Uterus (tissue), 4 donors: ENCODE measurements at places on chromosomes 12 and 14. TPM values are rescaled to one million over a fixed set of nuclear protein-coding genes. Genes with fewer than 3 reads are reported as not detected.

- no peaks in the 10 kb centered on the region for H3K36me3 ChIP-seq
- no peaks in the 10 kb centered on the region for H3K27me3 ChIP-seq
- no peak for DNase-seq
Measured at GRCh38 chr14:43792980-43793379, 714.1 kb downstream of the FSCB start.

GRCh38 chr12:30840715-30841114 lies 85.8 kb upstream of the TSPAN11 start:
- H3K4me3 ChIP-seq = no peak overlapping the region
- H3K27me3 ChIP-seq = no peaks in the 10 kb centered on the region
- H3K36me3 ChIP-seq = no peaks in the 10 kb centered on the region
- H3K4me1 ChIP-seq = no peaks in the 10 kb centered on the region

DNA sequence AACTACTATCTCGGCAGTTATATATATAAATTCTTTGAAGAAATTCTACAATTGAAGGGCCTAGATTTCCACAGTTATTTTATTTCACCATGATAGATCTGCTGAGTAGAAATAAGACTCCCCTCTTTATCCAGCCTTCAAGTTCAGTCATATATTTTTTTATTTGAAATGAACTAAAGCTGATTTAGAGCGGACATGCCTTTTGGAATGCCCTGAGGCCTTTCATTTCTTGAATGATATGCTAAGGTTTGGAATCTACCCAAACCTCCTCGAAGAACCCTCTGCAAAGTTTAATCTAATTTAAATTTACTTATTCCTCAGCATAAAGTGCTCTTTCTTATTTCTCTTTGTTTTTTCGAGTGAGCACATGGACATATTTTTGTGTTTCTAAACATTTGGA lies 15.1 kb downstream of the SIX1 start:
- no peak for DNase-seq
- no peak overlapping the region for H3K27ac ChIP-seq
- no peak overlapping the region for H3K4me3 ChIP-seq
- H3K36me3 ChIP-seq = no peaks in the 10 kb centered on the region
- H3K27me3 ChIP-seq = peaks cover 5% of the 10 kb centered on the region

- H3K4me3 ChIP-seq = no peak overlapping the region
- DNase-seq = no peak
- no peak overlapping the region for H3K27ac ChIP-seq
- no peaks in the 10 kb centered on the region for H3K4me1 ChIP-seq
- no peaks in the 10 kb centered on the region for H3K36me3 ChIP-seq
Measured at GRCh38 chr12:91786499-91787272, 359.0 kb downstream of the BTG1 start.

GRCh38 chr14:100776681-100777365 lies 49.1 kb upstream of the MEG3 start:
- H3K36me3 ChIP-seq = no peaks in the 10 kb centered on the region
- H3K4me1 ChIP-seq = no peaks in the 10 kb centered on the region
- DNase-seq = no peak
- H3K27ac ChIP-seq = no peak overlapping the region

DNA sequence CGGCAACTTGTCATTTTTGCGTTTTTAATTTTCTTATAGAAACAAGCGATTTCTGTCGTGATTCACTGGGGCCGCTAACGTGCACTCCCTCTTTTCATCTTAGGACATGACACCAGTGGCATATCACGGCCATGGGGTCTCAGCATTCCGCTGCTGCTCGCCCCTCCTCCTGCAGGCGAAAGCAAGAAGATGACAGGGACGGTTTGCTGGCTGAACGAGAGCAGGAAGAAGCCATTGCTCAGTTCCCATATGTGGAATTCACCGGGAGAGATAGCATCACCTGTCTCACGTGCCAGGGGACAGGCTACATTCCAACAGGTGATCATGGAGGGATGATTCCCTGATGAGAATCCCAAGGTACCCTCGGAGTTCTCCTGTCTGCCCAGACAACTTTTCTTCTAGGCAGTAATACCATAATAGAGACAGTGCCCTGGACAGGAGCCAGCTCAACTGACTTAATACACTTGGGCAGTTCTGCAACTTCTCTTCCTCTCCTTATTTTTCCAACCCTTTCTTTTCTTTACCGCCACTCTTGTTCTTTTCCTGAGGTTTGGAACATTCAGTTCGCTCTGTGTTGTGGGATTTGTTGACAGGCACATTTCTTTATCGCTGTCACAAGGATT lies 821 bp downstream of the TMEM106C start:
- DNase-seq = peak; percentile 44
- no peaks in the 10 kb centered on the region for H3K36me3 ChIP-seq
- H3K4me1 ChIP-seq = no peaks in the 10 kb centered on the region
- peak overlapping the region; percentile 83 for H3K4me3 ChIP-seq
- no peaks in the 10 kb centered on the region for H3K27me3 ChIP-seq

- H3K27me3 ChIP-seq = no peaks in the 10 kb centered on the region
- no peak overlapping the region for H3K27ac ChIP-seq
- no peaks in the 10 kb centered on the region for H3K4me1 ChIP-seq
- H3K36me3 ChIP-seq = no peaks in the 10 kb centered on the region
- DNase-seq = no peak
- no peak overlapping the region for H3K4me3 ChIP-seq
Measured at GRCh38 chr12:82963956-82964355, 277.2 kb downstream of the TMTC2 start.

- H3K4me3 ChIP-seq = no peak overlapping the region
- no peaks in the 10 kb centered on the region for H3K27me3 ChIP-seq
- H3K27ac ChIP-seq = no peak overlapping the region
- DNase-seq = no peak
- H3K36me3 ChIP-seq = no peaks in the 10 kb centered on the region
- no peaks in the 10 kb centered on the region for H3K4me1 ChIP-seq
Measured at GRCh38 chr12:116662612-116663144, 75.2 kb downstream of the SPRING1 start.

DNA sequence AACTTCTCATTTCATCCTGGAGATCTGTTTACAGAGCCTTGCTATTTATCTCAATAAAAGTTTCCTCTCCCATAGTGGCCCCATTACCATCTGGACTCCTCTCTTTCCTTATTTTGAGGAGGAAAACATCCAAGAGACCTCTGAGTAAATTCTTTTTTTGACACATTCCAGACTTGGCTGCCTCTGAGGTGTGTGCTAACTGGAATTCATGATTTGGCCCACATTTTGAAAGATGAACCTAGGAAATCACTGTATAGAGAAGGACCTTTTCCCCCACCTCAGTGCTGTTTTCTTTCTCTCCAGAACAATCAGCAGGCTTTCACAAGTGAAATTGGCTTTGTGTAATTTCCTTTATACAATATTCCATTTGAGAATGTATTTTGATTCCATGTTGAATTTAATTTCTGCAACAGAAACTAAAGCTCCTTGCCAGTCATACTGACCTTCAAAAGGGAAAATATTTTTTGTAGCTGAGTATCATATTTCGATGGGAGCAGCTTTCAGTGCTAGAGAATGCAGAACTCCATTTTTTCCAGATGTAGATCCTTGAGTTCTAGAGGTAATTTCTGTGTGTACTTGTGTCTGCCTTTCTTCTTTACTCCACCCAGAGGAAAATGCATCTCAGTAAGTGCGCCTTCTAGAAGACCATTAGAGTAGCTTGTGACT lies 244.9 kb upstream of the RGS6 start:
- H3K4me1 ChIP-seq = peaks cover 7% of the 10 kb centered on the region
- no peaks in the 10 kb centered on the region for H3K36me3 ChIP-seq
- H3K27me3 ChIP-seq = no peaks in the 10 kb centered on the region
- peak overlapping the region; percentile 66 for H3K27ac ChIP-seq
- H3K4me3 ChIP-seq = no peak overlapping the region

- H3K27me3 ChIP-seq = peaks cover 5% of the 10 kb centered on the region
- H3K36me3 ChIP-seq = no peaks in the 10 kb centered on the region
- peak overlapping the region; percentile 41 for H3K4me3 ChIP-seq
- no peak for DNase-seq
Measured at GRCh38 chr14:69261761-69262331, 1.9 kb downstream of the GALNT16 start.

DNA sequence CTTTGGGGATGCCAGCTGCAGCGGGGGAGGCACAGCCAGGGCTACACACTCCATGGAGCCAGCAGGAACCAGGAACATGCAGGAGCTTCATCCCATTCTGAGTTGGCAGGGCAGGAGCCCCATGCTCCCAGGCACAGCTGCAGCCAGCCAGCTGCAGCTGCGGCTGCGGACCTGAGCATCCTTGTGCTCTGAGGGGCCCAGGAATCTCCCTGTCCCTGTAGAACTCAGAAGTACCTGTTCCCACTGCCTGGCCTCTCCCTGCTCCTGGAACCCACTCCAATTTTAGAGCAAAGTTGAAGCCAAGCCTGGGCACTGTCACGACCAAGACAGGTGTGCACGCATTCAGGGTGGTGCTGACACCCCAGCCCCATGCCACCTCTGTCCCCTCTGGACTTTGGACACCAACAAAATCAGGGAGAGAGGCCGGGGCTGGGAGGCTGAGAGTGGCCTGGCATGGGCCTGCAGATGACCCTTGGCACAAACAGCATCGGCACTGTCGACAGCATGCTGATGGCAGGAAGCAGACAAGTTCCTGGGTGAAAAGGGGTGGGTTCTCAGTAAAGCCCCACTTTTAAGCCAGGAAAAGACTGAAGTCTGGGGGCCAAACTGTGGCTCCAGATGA lies 257.3 kb upstream of the LRFN5 start:
- no peak for DNase-seq
- H3K36me3 ChIP-seq = no peaks in the 10 kb centered on the region
- no peak overlapping the region for H3K4me3 ChIP-seq
- H3K27me3 ChIP-seq = no peaks in the 10 kb centered on the region

DNA sequence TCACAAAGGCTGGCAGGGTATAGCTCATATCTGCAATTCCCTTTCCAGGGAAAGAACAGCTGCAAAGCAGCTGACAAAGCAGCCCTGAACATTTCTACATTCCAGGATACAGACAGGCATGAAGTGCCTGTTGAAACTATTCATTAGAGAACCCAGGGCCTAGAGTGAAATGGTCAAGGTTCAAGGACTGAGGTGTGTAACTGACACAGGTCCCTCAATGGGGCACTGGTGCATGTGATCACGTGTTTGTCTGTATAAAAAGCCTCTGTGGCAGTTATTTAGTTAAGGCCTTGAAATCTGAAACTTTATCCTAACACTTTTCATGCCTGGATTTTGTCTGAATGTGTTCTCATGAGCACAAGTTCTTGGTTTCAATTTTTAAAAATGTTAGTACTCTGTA lies 47.1 kb downstream of the GIT2 start:
- no peak for DNase-seq
- no peak overlapping the region for H3K4me3 ChIP-seq
- peak overlapping the region; percentile 69 for H3K27ac ChIP-seq
- no peaks in the 10 kb centered on the region for H3K27me3 ChIP-seq
- H3K4me1 ChIP-seq = no peaks in the 10 kb centered on the region

GRCh38 chr14:22464422-22465142 lies 124.4 kb downstream of the DAD1 start:
- no peaks in the 10 kb centered on the region for H3K27me3 ChIP-seq
- H3K27ac ChIP-seq = no peak overlapping the region

GRCh38 chr12:130158754-130159059 lies 3.6 kb upstream of the FZD10 start:
- H3K4me3 ChIP-seq = no peak overlapping the region
- H3K27me3 ChIP-seq = no peaks in the 10 kb centered on the region
- H3K4me1 ChIP-seq = peaks cover 16% of the 10 kb centered on the region
- H3K36me3 ChIP-seq = no peaks in the 10 kb centered on the region
- H3K27ac ChIP-seq = no peak overlapping the region

DNA sequence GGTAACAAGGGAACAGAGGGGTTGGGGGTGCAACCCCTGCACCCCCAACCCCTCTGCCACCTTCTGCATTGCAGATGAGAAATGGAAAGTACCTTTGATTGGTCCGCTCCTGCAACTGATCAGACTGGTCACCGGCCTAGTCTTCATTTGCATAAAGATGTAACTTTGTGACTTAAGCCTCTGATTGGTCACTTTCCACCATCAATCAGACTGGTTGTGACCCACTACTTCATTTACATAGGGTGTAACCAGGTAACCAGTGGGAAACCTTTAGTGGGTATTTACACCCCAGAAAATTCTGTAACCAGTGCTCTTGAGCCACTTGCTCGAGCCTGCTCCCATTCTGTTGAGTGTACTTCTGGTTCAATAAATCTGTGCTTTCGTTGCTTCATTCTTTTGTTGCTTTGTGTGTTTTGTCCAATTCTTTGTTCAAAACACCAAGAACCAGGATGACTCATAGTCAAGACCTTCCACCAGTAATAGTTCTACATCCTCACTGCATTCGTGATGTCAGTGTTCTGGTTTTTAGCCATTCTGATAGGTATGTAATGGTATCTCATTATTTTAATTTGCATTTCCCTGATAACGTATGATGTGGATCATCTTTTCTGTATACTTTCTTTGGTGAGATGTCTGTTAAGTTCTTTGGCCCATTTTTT lies 30.8 kb downstream of the LEMD3 start:
- peaks cover 7% of the 10 kb centered on the region for H3K4me1 ChIP-seq
- H3K36me3 ChIP-seq = no peaks in the 10 kb centered on the region
- no peaks in the 10 kb centered on the region for H3K27me3 ChIP-seq
- no peak overlapping the region for H3K27ac ChIP-seq
- no peak for DNase-seq

- no peaks in the 10 kb centered on the region for H3K36me3 ChIP-seq
- no peak for DNase-seq
- H3K4me3 ChIP-seq = no peak overlapping the region
Measured at GRCh38 chr14:99357916-99358390, 86.0 kb upstream of the BCL11B start.

DNA sequence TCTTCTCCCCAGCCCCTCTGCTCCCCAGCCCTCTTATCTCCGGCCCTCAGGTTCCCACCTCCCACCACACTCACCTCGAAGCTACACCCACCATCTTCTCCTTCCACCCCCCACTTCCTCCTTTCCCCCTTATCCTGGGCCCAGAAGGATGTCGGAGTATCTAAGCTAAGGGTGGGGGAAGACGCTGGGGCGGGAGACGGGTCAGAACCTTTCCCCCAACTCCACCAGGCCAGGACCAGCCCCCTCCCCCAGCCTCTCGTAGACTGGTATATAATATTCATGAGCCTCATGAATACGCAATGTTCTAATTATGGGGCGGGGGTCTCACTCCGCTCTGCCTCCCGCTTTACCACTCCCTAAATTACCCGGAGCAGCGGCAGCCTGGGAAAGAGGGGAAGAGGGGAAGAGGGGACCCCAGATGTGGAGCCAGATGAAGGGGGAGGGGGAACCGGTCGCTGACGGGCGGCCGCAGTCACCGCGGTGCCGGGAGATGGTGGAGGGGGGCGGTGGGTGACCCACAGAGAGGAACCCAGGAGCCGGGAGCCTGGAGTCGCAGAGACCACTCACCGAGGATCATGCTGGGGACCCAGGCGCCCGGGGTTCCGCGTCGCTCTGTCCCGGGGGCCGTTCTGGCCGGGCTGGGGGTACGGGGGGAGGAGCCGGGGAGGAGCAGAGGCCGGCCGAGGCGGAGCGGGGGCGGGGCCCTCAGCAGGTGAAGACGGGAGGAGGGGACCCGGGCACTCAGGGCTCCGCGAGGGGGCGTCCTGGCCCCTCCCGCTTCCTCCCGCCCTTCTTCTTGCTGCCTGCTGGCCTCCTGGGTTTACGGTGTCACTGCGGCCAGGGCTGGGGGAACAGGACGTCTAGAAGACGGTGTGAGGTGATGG lies 6.4 kb upstream of the ZNF385A start:
- H3K36me3 ChIP-seq = no peaks in the 10 kb centered on the region
- peak overlapping the region; percentile 23 for H3K27ac ChIP-seq
- DNase-seq = no peak

Gene EML5
- total RNA-seq = 3.4 TPM

Gene SLC2A13
- 12.8 TPM for total RNA-seq

Gene MGAT2
- 26.0 TPM for total RNA-seq

Gene TSPAN19
- under 0.01 TPM for total RNA-seq

Gene PKP2
- total RNA-seq = 0.77 TPM
